ENCODE measurements at places on chromosomes 1 and 21.

- no peak for DNase-seq
Measured at GRCh38 chr1:166377896-166378295, 211.1 kb upstream of the FAM78B start.

GRCh38 chr1:230068952-230069684 is 2.1 kb downstream of the GALNT2 start:
- DNase-seq, result peak; percentile 11

DNA sequence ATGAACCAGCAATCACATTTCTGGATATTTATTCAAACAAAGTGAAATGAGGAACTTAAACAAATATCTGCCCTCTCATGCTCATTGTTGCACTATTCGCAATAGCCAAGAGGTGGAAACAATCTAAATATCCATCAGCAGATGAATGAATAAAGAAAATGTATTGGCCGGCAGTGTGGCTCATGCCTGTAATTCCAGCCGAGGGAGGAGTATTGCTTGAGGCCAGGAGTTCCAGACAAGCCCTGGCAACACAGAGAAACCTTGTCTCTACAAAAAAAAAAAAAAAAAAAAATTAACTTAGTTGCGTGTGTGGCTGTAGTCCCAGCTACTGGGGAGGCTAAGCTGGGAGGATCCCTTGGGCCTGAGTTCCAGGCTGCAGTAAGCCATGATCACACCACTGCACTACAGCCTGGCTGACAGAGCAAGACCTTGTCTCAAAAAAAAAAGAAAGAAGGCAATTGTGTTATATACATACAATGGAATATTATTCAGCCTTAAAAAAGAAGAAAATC is 191.4 kb downstream of the AKT3 start:
- DNase-seq, result no peak

DNA sequence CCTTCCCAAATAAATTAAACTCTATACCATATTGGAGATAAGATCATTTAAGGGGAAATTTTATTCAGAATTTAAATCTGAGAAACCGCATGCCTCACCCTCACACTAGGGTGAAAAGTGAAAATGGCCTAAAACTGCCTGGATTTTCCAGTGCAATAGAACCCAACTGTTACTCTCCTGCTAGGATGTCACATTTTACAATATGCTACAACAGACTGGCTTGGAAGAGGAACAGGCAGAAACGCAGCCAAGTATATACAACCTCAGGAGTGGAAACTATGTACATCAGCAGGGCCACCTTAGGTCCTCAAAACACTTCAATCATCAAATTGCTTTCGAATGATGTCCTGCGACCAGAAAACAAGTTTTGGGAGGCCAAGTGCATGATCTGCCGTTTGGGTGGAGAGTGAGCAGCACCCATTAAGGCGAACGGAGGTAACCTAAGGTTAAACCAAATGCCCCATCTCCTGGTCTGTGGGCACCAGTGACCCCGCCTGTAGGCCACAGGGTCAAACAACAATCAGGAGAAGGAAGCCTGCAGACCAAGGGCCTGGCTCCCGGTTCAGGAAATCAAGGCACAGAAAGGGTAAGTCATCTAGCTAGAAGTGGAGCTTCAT is 4.9 kb downstream of the RCAN1 start:
- no peak for DNase-seq

DNA sequence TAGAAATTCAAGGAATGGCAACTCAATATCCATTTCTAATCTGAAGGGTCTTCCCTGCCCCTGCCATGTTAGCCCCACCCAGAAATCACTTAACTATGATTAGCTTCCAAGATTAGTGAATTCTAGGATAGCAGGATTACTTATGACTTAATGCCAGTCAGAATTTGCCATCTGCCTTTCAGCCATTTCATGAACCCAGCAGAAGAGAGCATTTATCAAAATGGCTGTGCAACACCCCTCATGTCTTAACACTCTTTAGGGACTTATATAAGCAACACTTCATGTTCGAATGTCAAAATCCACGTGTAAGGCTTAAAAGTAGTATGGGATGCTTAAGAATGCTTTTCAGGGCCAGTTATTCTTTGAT is 288.5 kb downstream of the NFIA start:
- no peak for DNase-seq

- DNase-seq, result no peak
Measured at GRCh38 chr1:160887071-160887470, 2.1 kb upstream of the ITLN1 start.

- DNase-seq, result no peak
Measured at GRCh38 chr1:22263359-22263758, 120.5 kb upstream of the WNT4 start.

DNA sequence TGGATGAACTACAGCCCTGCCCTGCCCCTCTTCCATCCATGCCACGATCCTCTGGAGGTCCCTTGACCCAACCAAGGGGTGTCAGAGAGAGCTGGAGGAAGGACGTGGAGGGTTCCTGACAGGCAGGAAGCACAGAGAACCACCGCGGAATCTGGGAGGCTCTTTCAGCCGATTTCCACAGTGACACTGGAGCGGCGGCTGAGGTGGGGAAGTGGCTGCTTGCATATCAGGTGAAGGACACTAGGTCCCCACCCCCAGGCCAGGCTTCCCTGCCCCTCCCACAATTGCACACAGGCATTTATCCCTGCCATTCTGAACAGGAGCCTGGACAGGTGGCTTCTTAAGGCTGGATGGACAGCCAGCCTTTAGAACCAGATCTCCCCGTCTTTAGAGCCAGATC is 17.5 kb downstream of the LRRC71 start:
- DNase-seq, result no peak

GRCh38 chr1:92662048-92662447 is 122.9 kb downstream of the EVI5 start:
- no peak for DNase-seq

DNA sequence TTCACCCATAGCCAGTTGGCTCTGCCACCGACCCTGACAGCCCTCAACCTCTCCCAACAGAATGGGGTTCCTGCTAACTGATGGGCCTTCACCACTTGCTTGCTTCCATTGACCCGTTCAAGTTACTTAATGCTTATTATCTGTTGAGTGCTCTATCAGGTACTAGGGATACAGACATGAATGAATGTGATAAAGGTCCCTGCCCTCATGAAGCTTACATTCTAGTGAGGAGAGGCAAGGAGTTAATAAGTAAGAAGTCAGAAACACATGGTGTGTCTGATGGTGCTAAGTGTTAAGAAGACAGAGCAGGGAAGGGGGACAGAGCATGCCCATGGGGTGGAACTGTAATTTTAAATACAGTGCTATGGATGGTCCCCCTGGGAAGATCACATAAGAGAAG is 107.5 kb upstream of the JUN start:
- DNase-seq, result no peak

GRCh38 chr1:229848752-229849677 is 218.0 kb upstream of the GALNT2 start:
- DNase-seq, result no peak

DNA sequence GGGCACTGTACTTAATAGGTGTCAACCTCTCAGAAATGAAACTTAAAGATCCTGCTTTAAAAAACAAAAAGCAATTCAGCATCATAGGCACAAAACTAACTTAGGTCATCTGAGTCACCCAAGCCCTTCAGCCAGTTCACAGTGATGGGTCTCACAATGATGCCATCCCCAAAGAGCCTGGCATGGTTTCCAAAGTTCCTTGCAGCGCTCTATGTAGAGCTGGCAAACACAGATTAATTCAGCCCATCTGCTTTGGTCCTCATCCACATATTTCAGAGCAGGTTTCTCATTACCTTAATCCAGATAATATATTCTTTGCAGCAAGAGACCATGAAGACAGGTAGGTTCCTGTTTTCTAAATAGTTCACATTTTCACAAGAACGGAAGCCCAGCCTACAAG is 14.6 kb upstream of the PLA2G2C start:
- DNase-seq, result no peak

DNA sequence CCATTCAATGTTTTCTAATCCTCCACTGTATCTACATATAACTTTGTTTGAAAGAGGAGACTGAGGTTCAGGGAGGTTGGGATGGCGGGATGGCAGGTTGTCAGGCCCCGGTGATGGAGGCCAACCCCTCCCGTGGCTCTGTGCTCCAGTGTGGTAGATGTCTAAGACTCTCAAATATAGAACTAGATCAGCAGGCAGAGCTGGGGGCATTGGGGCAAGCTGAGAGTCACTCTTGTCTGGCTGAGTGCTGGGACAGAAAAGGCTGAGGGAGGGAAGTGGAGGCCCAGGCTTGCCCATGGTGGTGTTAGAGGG is 1.7 kb downstream of the IL6R start:
- DNase-seq, result no peak

DNA sequence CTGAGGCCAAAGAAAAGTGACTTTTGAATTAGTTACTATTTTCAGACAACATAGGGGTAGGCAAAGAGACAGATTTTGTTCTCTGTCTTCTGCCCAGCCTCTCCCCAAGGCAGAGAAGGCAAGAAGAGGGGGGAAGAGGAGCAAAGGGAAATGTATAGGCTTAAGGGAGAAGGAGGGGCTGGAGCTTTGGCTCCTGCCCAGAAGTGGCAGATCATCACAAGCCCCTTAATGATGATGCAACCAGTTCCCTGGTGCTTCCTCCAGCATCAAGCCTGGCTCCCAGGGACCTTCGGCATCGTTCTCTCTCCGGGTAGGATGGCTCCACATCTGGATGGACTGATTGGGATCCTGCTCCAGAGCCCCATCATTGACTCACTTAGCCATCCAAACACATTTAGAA is 112.8 kb downstream of the KCND3 start:
- DNase-seq, result no peak
